ENCODE measurements at places on chromosomes 7 and 10.

- no peak for DNase-seq
Observed at GRCh38 chr7:155285833-155286232, 11.8 kb upstream of the INSIG1 start.

DNA sequence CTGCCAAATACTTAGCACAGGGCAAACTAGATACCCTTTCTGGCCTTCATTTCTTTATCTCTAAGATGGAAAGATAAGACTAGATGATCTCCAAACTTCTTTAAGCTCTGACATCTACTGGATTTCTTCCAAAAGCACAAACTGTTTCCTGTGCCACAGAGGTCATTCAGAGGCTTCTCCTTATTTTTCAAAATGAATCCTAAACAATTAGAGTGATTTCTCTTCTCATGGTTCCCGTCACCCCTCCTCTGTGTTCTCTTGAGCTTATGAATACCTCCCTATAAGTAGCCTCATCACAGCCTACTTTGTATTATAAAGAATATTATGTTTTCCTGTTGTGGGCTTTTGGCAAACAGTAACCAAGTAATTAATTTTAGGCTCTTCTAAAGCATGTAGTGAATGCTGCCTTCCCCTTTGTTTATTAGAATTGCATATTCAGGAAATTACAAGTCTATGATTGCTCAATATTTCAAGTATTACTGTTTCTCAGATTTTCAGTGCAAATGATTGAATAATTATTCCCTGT, 179.5 kb downstream of the REEP3 start:
- DNase-seq, result no peak

DNA sequence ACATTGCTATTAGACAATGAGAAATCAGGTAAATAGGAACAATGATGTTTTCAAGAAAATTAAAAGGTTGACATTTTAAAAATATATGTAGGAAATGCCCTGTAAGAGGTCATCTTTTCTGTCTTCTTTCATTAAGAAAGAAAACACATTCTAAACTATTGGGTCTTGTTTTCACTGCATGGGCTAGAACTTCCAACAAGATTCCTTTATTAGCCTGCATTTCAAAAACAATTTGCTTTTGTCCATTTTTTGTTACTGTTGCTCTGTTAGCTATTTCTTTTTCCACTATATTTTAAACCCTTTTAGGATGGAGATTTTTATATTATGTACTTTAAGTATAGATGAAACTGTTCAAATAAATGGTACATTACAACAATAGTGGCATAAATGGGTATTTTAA, 9.2 kb downstream of the REEP3 start:
- no peak for DNase-seq

- no peak for DNase-seq
Observed at GRCh38 chr10:50310560-50311174, 59.4 kb upstream of the ASAH2 start.

DNA sequence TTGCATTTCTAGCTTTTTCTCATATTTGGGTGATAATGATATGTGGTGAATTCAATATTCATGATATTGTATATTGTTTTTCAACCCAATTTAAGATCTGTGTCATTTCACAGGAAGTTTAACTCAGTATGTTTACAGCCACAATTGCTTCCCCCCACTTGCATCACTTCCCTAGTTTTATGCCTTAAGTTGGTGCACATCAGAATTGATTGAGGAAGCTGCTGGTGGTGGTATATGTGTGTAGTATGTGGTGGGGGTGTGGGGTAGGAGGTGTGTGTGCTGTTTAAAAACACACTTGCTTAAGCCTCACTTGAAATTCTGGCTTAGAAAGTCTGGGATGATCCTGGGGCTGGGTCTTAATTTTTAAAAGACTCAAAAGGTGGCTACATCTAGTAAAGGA, 245.1 kb upstream of the AOAH start:
- DNase-seq, result no peak

- DNase-seq, result no peak
Observed at GRCh38 chr7:157760004-157760730, 423.4 kb downstream of the DNAJB6 start.

DNA sequence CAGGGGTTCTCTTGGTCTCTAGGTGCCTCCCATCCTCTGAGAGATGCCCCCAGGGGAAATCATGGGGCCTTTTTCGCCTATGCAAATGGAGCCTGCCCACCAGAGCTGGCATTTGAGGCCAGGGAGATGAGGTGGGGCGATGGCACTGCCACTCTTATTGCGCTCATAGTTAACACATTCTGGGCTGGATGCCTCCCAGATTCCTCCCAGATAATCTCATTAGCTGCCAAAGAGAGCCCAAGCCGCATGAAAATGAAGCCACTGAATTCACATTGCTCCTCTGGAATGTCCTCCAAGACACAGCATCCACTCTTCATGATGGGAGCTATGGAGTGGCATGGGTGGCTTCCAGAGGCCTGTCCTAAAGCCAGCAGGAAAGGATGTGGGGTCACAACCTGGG, 61.0 kb downstream of the GOLGA7B start:
- no peak for DNase-seq

DNA sequence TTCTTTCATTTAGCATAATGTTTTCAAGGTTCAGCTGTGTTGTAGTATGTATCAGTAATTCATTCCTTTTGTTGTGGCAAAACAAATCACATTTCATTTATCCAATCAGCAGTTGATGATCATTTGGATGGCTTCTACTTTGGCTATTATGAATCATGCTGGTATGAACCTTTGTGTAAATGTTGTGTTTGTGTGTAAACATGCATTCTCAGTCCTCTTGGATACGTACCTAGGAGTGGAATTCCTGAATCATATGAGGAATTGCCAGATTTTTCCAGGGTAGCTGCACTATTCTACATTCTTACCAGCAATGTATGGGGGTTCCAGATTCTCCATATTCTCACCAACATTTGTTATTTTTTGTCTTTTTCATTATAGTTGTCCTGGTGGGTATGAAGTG, 578.5 kb upstream of the MKI67 start:
- no peak for DNase-seq

GRCh38 chr10:110279407-110279986, 25.2 kb downstream of the SMNDC1 start:
- peak; percentile 30 for DNase-seq

- DNase-seq, result no peak
Observed at GRCh38 chr7:55108818-55109217, 90.0 kb downstream of the EGFR start.

GRCh38 chr7:30553141-30553540, 41.5 kb upstream of the GARS1 start:
- no peak for DNase-seq

All from neuronal stem cell (in vitro differentiated cells).